ENCODE measurements at places on chromosomes 7 and 10.

DNA sequence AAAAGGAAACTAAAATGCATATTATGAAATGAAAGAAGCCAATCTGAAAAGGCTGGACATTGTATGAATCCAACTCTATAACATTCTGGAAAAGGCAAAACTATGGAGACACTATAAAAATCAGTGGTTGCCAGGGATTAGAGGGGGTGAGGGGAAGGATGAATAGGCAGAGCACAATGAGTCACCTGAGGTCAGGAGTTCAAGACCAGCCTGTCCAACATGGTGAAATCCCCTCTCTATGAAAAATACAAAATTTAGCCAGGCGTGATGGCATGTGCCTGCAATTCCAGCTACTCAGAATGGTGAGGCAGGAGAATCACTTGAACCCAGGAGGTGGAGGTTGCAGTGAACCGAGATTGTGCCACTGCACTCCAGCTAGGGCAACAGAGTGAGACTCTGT, 324.8 kb upstream of the PHYHIPL start:
- no peak for DNase-seq

DNA sequence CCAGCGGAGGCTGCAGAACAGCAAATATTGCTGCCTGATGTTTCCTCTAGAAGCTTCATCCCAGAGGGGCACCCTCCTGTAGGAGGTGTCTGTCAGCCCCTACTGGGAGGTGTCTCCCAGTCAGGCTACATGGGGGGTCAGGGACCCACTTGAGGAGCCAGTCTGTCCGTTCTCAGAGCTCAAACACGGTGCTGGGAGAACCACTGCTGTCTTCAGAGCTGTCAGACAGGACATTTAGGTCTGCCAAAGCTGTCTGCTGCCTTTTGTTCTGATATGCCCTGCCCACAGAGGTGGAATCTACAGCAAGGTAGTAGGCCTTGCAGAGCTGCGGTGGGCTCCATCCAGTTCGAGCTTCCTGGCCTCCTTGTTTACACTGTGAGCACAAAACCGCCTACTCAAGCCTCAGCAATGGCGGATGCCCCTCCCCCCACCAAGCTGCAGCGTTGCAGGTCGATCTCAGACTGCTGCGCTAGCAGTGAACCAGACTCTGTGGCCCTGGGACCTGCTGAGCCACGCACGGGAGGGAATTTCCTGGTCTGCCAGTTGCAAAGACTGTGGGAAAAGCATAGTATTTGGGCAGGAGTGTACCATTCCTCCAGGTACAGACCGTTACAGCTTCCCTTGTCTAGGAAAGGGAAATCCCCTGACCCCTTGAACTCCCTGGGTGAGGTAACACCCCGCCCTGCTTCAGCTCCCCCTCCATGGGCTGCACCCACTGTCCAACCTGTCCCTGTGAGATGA, 17.7 kb upstream of the MINDY3 start:
- DNase-seq: no peak

GRCh38 chr7:6385110-6385781, 62.5 kb downstream of the DAGLB start:
- peak; percentile 98 for DNase-seq

DNA sequence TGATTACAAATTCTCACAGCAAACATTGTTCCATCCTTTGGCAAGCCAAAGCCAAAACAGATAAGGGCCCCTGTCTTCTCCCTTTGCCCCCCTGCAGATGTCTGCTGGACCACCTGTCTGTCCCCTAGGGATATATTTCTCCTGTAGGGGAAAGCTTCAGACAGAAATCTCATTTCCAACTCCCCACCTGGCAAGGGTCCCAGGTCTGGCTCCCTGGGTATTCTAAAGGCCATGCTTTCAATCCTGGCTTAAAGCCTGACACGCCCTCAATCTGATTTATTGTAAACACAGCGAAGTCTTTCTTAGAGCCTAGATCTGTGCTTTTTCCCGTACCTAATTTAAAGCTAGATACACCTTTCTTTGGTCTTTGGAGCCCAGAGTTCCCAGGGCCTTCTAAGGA, 66.1 kb downstream of the KCNMA1 start:
- DNase-seq: no peak

GRCh38 chr10:103067956-103068355, 125.1 kb downstream of the NT5C2 start:
- DNase-seq: no peak

- DNase-seq: no peak
These were observed 511.6 kb downstream of the CALN1 start for GRCh38 chr7:71900556-71900955.

DNA sequence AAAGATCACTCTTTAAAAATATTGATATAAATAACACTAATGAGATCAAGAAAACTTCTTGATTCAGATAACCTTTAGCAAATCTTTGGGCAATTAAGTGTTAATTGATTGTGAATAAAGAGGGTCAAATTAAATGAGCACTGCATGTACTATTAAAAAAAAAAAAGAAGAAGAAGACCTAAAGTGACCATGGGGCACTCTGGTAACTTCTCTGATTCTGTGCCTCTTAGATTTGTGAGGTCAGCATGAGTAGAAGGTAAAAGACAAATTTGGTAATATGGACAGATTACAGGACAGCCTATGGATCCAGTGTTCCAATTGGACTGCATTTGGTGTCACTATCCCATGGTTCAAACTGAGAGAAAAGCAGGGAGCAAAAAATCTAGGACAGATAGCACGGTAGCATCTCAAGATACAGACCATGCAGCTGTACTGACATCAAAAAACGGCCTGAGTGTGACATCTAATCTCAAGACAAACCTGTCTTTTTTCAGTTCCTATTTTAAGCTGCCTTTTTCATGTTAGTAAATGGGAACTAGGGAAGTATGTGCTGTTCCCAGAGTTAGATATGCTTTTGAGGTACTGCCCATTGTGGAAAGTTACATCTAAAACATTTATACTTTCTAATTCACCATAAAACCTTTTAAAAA, 128.0 kb downstream of the KCND2 start:
- DNase-seq: no peak

GRCh38 chr7:122014697-122015096, 129.4 kb downstream of the AASS start:
- no peak for DNase-seq

DNA sequence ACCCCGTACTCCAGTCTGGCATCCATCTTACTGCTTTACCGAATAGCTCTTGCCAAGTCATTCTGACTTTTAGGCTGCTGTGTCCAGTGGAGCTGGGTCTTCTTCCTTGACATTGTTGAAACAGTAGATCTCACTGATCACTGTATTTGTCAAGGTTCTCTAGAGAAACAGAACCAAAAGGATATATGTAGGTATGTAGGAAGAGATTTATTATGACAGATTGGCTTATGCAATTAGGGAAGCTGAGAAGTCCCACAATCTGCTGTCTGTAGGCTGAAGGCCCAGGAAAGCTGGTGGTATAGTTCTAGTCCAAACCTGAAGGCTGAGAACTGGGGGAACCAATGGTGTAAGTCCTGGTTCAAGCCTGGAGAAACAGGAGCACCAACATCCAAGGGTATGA, 12.1 kb upstream of the PRRT4 start:
- peak; percentile 14 for DNase-seq

DNA sequence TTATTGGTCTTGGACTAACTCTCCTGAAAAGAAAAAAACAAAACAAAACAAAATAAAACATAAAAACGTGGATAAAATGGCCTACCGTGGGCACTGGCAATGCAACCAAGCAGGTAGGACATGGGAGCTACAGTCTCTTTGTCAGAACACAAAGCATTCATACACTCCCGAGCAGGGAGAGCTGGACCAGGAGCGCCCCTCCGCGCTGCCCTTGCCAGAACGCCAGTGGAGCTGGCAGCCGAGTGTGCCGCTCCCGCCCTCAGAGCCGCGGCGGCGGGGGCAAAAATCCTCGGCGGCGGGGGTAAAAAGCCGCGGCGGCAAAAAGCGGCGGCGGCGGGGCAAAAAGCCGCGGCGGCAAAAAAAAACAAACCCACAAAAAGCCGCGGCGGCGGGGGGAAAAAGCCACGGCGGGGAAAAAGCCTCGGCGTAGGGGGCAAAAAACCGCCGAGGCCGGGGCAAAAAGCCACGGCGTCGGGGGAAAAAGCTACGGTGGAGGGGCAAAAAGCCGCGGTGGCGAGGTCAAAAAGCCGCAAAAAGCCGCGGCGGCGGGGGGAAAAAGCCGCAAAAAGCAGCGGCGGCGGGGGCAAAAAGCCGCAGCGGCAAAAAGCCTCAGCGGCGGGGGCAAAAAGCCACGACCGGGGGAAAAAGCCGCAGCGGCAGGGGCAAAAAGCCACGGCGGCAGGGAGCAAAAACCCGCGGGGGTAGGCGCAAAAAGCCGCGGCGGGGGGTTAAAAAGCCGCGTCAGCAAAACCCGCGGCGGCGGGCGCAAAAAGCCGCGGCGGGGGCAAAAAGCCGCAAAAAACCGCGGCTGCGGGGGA, 418.1 kb downstream of the ZNF716 start:
- no peak for DNase-seq

- peak; percentile 54 for DNase-seq
These were observed 2.5 kb downstream of the CCDC6 start for GRCh38 chr10:59903871-59904270.

DNA sequence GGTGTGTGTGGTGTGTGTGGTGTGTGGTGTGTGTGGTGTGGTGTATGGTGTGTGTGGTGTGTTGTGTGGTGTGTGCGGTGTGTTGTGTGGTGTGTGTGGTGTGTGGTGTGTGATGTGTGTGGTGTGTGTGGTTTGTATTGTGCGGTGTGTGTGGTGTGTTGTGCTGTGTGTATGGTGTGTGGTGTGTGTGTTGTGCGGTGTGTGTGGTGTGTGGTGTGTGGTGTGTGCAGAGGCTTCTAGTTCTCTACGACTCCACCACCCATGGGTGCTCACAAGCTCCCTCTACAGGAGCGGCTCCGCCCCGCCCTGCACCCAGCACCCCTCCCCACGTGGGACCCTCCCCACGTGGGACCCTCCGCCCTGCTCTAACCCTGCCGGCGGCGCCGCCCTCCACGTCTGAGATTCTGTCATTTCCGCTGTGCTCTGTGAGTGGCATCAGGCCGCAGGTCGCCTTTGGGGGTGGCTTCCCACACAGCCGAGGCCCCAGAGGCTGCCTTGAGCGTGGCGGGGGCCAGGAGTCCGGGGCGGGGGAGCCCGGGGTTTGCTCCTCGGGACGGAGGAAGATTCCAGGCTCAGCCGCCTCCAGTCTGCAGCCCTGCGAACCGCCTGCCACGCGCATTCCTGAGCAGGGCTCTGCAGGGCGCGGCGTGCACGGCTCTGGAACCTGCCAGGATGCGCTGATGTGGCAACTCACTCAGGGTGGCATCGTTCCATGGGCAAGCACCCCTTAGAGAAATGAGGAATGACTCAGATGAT, 37.0 kb upstream of the DNAJB6 start:
- DNase-seq: peak; percentile 65

DNA sequence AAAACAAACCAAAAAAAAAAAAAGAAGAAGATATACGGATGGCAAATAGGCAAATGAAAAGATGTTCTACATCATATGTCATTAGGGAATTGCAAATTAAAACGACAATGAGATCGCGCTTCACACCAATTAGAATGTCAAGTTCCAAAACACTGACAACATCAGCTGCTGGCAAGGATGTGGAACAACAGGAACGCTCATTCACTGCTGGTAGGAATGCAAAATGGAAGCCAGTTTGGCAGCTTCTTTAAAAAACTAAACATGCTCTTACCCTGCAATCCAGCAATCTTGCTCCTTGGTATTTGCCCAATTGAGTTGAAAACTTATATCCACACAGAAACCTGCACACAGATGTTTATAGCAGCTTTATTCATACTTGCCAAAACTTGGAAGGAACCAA, 34.8 kb downstream of the CALML5 start:
- no peak for DNase-seq

Measured in inflammatory macrophage treated with lipopolysaccharide for 4 hours (primary cell).